ENCODE measurements at places on chromosomes 3 and 15.
A peak's percentile ranks its signal among the peaks of the same experiment; 100 is the strongest.

DNA sequence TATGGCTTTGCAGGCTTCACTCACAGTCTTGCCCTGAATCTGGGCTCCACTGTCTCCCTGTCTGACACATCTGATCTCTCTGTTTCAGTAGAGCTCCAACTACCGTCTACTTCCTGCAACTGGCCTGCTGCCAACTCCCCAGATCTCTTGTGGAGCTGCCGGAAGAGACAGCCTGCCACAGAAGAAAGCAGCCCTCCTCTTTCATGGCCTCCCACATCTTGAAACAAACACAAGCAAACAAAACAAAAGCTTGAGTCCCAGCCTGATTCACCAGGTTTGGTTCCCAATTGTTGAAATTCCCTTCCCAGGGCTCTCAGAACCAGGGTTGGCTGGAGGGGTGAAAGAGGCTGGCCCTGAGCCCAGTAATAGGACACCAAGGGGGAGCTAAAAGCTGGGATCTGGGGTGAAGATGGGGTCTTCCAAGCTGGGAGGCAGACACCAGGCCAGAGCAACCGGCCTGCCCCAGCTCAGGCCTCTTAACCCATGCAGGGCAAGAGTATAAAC is 55.3 kb upstream of the CA12 start:
- peak; percentile 85 for DNase-seq

GRCh38 chr15:95284492-95284891 is 1046.0 kb upstream of the NR2F2 start:
- no peak for DNase-seq

GRCh38 chr15:68207176-68207935 is 2.2 kb upstream of the CALML4 start:
- DNase-seq, result no peak

DNA sequence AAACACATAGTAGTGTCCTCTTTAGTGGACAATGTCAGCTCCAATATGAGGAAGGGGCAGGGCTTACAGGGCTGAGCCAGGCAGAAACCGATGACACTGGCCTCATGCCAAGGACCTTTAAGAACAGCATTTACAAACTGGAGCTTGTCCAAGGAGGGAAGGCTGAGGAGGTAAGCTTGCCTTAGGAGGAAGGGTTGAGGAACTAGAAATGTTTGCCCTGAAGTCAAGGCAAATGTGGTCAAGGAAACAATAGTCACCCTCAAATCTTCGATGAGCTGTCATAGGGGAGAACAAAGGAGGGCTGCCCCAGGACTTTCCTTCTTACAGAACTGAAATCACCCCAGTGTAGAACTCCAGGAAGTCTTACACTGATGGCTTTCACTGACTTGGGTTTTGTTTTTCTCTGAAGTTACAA is 136.4 kb downstream of the LIPC start:
- DNase-seq, result no peak
